Sciatic nerve (tissue), 2 donors: ENCODE measurements at places on chromosomes 13 and 19.

DNA sequence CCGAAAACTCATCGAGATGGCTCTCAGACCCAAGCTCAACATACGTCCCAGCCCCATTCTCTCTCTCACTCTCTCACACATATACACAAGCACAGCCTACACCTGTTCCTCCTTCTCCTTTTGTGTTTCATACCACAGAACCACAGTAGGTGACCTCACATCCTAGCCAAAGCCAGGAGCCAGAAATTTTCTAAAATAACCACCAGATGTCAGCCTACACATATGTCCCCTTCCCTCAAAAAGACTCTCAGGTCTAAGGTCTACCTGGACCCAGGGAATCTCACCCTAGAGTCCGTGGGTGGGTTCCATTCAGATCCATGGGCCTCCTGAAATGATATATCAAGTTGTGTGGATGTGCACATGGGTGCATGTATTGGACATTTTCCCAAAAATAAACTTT lies 104.2 kb upstream of the IPO5 start:
- DNase-seq, result no peak

- no peak for DNase-seq
These were observed 20.2 kb upstream of the ZNF808 start for GRCh38 chr19:52507266-52507665.

DNA sequence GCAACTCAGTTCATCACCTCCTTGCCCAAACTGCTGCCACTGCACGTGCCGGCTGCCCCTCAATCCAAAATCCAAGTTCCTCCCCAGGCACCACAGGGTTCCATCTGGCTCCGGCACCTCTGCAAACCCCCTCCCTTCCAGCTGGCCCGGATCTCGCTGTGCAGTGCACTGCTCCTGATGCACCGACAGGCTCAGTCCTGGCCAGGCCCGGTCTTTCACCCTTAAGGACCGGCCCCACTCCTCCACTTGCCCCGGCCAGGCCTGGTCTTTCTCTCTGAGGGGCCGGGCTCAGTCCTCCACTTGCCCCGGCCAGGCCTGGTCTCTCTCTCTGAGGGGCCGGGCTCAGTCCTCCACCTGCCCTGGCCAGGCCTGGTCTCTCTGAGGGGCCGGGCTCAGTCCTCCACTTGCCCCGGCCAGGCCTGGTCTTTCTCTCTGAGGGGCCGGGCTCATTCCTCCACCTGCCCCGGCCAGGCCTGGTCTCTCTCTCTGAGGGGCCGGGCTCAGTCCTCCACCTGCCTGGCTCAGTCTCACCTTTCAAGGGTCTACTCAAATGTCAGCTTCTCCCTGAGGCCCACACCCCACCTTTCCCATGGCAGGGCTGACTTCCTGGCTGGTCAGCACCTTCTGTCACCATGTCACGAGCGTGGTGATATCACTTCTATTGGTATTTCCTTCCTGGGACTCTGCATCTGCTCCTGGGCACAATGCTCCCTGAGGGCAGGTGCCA lies 6.9 kb downstream of the ZNF787 start:
- DNase-seq, result no peak

GRCh38 chr13:42075517-42075916 lies 27.1 kb downstream of the DGKH start:
- no peak for DNase-seq

- DNase-seq, result no peak
These were observed 620.6 kb downstream of the GPC6 start for GRCh38 chr13:93847162-93847561.

GRCh38 chr13:111153977-111154332 lies 38.8 kb downstream of the ARHGEF7 start:
- DNase-seq, result no peak

DNA sequence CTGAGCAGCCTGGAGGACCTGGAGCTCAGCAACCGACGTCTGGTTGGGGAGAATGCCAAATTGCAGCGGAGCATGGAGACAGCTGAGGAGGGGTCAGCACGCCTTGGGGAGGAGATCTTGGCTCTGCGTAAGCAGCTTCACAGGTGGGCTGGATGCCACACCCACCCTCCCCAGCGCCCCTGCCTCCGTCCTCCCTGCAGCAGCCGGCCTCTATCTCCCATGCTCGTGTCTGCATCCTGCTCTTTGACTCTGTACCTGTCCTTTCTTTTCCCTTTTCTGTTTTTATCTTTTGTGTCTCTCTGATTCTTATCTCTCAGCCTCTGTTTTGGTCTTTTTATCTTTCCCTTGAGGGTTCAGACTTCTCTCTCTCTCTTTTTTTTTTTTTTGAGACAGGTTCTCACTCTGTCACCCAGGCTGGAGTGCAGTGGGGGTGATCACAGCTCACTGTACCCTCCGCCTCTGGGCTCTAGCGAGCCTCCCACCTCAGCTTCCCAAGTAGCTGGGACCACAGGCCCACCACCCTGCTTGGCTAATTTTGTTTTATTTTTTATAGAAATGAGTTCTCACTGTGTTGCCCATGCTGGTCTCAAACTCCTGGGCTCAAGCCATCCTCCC lies 10.1 kb downstream of the KASH5 start:
- DNase-seq, result no peak

DNA sequence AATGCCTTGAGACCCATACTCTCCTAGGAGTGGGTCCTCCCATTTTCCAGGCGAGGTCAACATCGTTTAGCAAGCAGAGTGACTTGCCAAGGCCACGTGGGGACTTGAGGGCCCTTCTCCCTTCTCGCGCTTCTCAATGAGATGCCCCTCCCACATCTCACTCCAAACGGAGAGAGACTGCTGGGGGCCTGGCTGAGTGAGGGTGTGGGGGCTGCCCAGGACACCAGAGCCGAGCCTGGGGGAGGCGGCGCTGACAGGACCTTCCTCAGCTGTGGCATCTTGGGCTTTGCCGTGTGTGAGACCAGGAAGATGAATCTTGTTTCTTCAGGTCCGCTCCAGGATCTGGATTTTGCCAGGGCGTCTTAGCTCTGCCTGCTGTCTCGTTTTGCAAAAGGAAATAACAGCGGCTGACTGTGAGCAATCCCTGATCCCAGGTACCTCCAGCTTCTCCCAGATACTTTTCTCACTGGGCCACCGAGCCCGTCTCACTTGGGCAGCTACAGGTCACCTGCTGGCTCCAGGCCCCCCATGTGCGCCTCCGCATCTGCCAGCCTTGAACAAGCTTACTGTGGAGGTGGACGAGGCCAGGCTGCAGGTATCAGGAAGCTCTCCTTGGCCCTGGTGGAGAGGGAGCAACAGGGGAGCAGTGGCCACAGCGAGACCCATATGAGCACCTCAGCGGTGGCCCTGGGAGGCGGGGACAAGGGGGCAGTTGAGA lies 6.0 kb downstream of the COX6B2 start:
- DNase-seq, result no peak

- no peak for DNase-seq
These were observed 1.4 kb downstream of the PTH2 start for GRCh38 chr19:49421878-49422202.

DNA sequence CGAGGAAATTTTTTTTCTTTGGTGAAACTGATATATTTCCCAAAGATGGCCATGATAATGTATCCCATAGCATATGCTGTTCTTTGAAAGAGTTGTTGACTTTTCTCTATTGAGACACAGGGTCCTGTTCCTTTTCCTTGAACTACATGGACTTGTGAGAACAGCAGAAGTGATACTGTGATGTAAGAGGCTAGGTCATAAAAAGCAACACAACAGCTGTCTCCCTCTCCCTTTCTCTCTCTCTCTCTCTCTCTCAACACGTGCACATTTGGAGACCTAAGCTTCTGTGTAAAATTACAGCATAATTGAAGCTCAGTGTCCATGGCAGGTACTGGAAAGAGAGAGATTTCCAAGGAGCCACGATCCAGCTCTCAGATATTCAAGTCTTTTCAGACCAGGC lies 1712.4 kb downstream of the EFNB2 start:
- no peak for DNase-seq

DNA sequence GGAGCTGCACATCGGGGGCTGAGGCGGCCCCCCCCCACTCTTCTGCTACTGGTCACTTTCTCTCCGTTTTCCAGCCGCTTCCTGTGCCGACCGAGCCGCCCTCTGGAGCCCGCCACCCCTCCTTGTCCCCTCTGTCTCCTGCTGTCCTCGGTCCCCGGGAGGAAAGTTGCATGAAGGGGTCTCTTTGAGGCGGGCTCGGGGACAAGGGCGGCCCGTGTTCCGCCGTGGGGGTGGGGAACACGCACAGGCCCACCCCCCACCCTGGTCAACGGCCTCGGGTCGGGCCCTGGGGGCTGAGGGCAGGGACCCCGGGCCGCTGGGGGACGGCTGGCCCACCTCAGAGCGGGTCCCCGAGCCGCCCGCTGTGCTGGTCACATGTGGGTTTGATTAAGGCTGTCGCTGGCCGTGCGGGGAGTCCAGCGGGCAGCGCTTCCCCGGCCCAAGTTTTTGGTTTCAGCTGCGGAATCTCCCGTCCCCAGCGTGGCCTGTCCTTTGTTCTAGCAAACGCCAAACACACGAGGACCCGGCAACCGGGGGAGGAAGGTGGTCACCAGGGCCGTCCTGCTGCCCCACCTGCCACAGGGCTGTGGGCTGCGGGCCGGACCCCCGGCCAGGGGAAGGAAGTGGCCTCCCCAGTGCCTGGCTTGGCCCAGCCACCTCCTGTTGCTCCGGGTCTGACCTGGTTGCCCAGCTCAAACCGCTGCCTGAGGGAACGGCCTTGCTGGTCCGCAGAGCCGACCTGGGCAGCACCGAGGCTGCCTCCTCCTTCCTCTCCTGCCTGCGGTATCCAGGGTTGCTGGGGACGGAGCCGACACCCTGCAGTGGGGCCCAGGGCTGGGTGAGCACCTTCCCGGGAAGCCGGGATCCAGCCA lies 1.9 kb downstream of the EFNA2 start:
- no peak for DNase-seq

- DNase-seq, result no peak
These were observed 28.7 kb downstream of the CYP4F2 start for GRCh38 chr19:15869109-15869555.

GRCh38 chr19:35098413-35099049 lies 17.1 kb upstream of the FXYD3 start:
- no peak for DNase-seq

DNA sequence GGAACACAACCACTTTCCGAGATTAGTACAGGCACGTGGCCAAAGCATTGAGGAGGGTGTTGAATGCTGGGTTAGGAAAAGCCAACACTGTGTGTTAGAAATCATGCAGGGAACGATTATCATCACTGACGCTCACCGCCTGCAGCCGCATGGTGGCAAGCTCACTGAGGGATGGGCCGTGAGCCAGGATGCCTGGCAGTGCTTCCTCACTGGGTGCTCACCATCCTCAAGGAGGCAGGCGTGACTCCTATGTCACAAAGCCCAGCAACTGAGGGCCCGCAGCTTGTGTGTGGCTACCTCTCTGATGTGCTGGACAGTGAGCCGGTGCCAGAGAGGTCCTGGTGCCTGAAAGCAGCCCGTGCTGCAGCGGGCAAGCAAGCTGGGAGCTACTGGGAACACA lies 30.4 kb upstream of the TIMM44 start:
- DNase-seq, result no peak

DNA sequence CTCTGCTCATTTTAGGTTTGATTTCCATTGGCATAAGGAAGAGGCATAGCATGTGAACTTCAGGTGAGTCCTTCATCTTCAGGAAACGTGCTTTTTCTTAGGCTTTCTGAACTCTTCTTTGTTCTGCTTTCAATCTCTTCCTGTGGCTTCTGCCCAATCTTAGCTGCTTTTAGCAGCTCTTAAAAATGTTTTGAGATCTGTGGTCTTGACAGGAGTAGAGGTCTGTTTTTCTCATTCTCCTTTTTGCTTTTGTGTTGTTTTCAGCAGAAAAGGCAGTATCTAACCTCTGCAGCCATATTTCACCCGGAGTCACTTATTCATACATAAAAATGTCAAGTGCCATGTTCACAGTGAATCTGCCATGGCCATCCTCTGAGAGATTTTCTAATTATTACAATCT lies 120.3 kb downstream of the LIG4 start:
- DNase-seq, result no peak

DNA sequence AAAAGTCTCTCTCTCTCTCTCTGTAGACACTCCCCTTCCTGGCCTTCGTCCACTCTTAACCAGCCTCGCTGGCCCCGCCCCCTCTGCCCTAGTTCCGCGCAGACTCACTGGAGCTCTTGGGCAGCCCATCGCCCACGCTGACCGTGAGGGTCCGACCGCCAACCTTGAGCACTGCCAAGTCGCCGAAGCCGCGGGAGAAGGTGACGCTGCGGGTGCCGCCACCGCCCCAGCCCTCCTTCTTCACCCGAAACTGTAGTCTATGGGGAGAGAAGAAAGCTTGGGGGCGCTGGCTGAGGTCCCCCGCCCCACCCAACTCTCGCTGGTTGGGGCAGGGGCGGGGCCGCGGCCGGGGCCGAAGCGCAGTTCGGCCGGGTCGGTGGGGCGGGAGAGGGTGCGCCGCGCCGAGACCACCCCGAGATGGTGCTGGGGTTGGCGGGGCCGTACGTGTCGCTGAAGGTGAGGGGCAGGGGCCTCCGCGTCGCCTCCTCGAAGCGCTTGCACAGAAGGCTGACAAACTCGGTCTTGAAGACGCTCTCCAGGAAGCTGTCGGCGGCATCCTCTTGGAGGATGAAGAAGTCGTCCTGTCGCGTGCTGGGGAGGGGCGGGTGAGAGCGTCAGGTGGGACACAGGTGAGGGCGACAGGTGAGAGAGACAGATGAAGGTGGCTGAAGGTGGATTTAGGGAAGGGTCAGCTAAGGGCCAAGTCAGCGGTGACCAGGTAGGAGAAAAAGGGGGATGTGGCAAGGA lies 12.6 kb upstream of the ZNF414 start:
- peak; percentile 96 for DNase-seq

DNA sequence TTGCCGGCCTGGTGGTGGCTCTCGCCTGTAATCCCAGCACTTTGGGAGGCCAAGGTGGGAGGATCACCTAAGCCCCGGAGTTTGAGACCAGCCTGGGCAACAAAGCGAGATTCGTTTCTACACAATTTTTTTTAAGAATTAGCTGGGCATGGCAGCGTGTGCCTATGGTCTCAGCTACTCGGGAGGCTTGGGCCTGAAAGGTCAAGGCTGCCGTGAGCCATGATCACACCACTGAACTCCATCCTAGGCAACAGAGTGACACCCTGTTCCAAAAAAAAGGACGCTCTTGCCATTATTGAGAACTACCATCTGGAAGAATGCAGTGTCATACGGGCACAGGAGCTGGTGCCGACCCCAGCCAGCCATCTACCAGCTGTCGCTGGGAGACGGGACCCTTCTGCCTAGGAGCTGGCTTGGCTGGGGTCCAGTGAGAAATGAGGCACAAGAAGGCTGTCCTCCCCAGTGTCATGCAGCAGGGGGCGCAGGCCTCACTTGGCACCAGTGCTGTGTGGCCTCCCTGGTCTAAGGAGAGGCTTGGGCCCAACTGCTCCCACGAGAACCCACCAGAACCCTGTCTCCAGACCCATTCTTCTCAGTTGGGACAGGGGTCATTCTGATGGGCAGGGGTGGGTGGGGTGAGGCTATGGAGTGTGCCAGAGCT lies 12.2 kb upstream of the RELB start:
- peak; percentile 74 for DNase-seq
